ENCODE measurements at places on chromosomes 11 and 22.

GRCh38 chr11:94964934-94965333, 8.4 kb downstream of the CWC15 start:
- no peak for DNase-seq

GRCh38 chr22:17264321-17265052, 45.3 kb upstream of the ADA2 start:
- DNase-seq = no peak

DNA sequence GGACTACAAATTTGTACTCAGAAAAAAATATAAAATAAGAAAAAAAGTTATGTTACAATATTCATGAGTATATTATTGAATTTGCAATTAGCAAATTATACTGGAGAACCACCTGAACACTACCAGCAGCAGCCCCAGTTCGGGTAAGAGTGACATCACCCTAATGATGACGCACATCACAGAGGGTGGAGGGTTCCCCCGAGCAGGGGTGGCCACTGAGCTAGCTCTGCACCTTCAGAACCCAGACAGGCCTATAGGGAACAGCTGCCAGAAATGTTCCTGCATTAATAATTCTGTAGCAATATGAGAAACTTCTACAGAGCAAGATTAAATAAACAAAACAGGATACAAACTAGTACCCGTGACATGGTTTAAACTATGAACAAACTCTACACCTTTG, 17.5 kb upstream of the ARAP1 start:
- no peak for DNase-seq

DNA sequence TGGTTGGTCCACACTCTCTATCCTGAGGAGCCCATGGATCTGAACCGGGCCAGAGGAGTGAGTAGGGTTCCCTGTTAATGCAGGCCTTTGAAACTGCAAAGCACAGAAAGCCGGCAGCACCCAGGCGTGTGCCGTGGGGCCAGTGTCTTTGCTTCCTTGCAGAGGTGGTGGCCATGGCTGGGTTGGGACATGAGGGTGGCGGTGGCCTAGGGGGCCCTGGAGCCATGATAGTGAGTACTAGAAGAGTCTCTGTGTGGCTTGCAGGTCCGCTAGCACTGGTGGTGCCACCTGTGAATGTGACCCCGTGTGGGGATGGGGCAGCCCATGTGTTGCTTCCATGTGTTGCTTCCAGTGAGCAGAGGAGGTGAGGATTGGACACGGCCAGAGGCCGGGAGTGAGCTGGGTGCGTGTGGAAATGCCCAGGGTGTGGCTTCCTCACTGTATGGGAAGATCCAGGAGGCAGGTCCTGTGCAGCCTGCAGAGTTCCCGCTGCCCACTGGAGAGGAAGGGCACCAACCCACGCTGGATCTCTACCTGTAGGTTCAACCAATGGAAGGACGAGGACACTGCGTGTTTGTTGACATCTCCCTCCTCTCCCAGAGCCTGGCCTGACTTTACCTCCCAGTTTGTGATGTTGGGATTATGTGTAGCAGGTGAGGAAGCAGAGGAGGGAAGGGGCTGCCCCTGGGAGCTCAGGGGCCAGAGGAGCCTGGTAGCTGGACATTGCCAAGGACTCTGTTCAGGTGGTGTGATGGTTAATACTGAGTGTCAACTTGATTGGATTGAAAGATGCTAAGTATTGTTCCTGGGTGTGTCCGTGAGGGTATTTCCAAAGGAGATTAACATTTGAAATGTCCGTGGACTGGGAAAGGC, 796.6 kb downstream of the TBC1D22A start:
- no peak for DNase-seq

DNA sequence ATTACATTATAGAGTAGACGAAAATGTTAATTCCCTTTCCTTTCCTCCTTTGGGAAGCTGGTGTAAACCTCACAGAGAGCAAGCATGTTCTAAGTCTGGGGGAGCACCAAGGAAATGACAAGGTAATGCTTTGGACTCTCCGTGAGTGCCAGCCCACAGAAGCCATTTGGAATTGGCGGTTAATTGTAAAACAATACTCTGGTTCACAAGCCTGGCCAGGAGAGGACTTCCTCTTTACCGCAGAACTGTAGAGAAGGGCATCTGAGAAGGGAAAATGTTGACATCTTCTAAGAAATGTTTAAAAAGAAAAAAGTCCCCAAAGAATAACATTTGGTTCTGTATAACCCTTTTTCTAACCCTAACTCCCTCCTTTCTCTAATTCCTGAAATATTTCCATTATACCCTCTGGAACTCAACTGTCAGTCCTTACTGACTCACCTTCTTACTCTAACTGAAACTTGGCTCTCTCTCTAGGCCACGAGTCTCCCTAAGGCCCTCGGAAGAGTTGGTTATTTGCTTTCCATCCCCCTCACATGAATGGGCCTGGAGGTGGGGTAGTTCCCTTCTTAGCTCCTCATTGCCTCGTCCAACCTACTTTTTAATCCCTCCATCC, 379.8 kb downstream of the SOX6 start:
- DNase-seq = no peak

DNA sequence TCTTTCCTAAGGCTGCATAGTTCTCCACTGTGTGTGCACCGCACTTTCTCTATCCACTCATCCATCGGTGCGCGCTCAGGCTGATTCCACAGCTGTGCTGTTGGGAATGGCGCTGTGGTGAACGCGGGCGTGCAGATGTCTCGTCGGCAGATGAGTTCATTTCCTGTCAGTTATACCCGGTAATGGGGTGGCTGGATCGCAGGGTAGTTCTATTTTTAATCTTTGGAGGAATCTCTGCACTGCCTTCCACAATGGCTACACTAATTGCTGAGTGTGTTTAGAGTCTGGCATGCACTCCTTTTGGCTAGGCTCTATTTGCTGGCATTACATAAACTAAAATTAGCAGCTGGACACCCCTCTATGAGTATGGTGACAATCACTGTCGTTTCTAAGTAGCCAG, 27.9 kb upstream of the KRTAP5-7 start:
- DNase-seq = peak; percentile 30

DNA sequence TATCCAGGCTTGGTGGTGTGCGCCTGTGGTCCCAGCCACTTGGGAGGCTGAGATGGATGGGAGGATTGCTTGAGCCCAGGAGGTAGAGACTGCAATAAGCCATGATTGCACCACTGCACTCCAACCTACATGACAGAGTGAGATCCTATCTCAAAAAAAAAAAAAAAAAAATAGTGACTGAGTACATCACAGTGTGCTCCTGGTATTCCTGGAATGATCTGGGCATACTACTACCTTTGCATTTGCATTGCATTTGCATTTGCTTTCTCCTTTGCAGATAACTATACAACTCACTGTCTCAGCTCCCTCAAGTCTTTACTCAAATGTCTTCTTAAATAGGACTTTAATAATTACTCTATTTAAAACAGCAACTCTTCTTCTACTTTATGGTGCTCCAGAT, 51.8 kb downstream of the DLG2 start:
- no peak for DNase-seq

DNA sequence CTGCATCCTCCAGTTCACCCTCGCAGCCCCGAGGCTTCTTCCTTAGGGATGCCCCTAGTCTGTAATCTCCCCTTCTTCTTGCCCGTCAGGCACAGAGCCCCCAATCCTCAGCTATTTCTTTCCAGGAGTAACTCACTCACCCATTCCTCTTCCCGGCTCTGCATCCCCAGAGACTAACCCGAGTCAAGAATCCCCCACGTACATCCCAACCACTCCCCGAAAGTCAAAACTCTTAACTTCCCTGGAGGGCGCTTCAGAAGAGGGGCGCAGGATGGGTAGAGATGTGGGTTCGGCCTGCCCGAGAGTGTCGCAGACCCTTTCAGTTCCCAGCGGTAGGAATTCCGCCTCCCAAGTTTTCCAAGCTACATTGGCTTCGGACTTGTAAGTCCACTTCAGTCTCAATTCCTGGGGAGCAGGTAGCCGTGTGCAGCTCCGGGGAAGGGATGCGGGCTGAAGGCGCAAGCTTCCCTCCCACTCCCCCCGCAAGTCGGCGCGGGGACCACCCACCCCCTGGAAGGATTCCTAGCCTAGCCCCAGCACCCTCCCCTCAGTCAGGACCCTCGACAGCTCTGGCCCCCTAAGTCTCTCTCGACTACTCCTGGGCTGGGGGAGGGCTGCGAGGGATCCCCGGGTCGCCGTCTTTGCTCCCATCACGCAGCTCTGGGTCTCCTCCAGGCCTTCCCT, 871 bp downstream of the BDNF start:
- no peak for DNase-seq

DNA sequence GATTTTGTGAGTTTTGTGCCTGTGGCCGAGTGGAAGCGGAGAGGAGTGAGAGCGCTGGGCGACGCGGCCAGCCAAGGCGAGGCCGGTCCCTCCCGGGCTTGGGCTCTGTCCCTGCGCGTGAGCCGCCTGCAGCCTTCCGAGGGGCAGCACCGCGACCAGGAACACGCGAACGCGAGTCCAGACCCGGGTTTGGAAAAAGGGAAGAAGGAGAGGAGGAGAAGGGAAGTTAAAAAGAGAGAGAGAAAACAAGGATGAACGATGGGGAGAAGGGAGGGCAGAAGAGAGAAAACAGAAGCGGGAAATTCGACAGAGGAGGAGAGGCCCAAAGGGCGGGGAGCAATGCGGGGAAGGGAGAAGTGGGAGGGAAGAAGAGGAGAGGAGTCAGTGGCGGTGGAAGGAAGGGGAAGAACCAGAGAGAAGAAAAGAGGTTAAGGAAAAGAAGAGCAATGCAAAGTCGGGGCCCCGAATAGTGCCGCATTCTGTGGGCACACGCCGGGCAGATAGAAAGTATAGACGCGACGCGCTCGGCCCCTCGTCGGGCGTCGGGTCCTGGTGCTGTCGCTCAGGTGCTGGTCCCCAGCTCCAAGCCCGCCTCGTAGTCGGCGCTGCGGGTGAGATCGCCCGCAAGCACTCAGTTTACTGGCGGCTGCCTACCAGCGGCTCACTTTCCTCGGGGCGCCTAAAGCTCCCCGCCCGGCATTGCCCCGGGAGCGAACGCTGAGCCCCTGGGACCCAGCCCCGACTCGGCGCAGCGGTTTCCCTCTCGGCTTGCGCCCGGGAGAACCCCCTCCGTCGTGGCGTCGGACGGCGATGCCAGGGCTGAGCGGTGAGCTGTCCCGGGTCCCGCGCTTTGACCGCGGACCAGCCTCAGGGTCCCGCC, 2.8 kb upstream of the BARX2 start:
- no peak for DNase-seq

DNA sequence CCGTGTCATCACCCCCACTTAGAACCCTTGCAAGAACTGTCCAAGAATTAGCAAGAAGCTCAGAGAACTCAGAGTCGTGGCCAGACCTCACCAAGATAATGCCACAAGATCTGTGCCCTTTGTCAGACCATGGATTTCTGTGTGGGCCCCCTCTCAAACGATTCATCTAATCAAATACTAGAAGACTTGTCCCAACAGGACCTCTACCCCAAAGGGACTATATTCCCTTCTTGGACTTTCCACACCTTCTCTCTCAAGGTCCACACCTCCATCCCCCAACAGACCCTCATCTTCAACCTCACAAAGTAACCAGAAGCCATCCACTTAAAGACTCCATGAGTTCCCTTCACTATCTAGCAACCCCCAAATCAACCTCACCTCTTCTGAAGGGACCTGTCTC, 2.8 kb downstream of the POLR3H start:
- no peak for DNase-seq

DNA sequence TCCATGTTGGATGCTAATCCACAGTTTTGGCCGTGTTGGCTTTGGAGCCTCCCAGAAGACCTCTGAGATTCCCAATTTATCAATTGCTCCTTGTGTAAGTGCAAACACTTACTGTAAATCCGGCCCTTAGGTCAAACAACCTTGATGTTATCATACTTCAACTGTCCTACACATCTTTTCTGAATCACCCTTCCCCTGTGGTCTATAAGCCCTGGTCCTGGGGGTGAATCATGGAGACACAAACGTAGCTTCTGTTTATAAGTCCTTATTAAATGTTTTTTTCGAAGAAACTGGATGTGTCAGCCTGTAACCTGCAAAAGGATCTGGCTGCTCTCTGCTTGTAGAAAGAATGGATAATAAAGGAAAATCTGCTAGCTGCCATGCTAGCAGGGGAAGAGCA, 1.7 kb upstream of the IL10RA start:
- peak; percentile 49 for DNase-seq

DNA sequence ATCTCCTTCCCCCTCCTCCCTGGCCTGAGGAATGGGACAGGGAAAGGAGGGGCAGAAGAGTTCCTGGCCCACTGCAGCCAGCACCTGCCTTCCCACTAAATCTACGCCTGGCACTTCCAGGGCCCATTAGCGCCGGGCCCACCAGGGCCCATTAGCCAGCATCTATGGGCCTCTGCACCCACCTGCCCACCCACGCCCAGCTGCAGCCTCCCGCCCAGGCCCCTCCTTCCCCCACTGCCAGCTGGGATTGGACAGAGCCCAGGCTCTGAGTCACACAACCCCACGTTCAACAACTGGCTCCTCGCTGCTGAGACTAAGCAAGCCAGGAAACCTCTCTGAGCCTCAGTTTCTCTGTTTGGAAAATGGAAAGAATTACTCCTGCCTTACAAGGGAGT, 48.7 kb downstream of the CYTH4 start:
- no peak for DNase-seq

DNA sequence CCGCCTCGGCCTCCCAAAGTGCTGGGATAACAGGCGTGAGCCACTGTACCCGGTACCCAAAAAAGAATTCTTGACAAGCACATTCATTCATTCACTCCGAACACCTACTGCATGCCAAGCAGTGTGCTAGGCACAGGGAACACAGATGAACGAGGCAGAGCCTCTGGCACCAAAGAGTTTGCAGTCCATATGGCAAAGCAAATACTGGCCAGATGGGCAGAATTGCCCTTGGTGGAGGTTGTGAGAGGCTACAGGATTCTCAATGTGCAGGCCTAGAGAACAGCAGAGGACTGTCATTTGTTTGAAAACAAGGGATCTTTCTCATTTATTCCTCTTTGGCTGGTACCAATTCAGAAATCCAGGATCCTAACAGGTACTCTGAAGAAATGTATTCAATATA, 27.5 kb upstream of the MTCH2 start:
- no peak for DNase-seq

DNA sequence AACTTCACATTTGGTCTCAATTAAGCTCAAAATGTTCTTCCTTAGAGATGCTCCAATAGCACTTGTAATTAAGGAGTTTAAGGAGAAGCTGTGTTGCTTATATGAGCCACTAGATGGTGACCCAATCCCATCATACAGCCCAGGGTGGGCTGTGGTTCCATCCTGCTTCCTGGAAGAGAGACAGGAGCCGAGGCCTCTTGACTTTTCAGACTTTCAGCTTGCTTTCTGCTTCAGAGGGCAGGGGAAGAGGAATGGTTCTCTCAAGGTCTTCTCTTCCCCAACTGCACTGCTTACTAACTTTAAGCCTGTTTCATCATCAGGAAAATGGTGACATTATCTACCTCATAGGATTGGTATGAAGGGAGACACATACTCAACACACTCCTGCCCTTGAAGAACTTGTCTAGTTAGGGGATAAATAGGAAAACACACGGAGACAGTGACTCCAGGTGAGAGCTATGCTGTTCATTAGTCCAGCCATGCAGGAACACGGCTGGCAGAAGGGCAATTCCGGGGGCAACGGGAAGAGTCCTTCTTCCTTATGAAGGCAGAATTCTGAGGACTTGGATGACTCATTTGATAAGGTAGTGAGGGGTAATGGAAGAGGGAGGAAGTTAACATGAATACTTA, 20.1 kb downstream of the TMEM218 start:
- peak; percentile 6 for DNase-seq

GRCh38 chr11:29255401-29255800, 761.4 kb downstream of the KCNA4 start:
- no peak for DNase-seq

GRCh38 chr11:119756169-119756865, 27.3 kb upstream of the NECTIN1 start:
- DNase-seq = no peak

Measured in activated CD4-positive, alpha-beta T cell treated with anti-CD3 and anti-CD28 coated beads, Interleukin-10, Interleukin-2, amounts not matched to agents 100 ng/mL and 50 ng/mL, durations not matched to agents 16 hours and 8 hours (primary cell).